ENCODE measurements at places on chromosomes 2 and 18.

- H3K27ac ChIP-seq: no peak overlapping the region
- peaks cover 69% of the 10 kb centered on the region for H3K4me1 ChIP-seq
- H3K36me3 ChIP-seq: no peaks in the 10 kb centered on the region
Observed at GRCh38 chr2:8581234-8581561, 100.7 kb upstream of the ID2 start.

DNA sequence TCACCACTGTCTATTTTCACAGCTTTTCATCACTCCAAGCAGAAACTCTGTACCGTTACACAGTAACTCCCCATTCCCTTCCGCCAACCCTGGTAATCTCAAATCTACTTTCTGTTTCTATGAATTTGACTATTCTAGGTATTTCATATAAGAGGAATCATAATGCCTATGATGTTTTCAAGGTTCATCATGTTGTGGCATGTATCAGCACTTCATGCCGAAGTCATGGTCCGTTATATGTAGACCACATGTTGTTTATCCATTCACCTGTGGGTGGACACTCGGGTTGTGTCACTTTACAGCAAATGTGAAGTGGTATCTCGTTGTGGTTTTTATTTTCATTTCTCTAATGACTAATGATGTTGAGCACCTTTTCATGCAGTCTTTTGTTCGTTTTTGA lies 21.6 kb downstream of the CPSF3 start:
- DNase-seq: no peak
- no peak overlapping the region for H3K27ac ChIP-seq
- no peaks in the 10 kb centered on the region for H3K4me1 ChIP-seq
- no peaks in the 10 kb centered on the region for H3K27me3 ChIP-seq
- peaks cover 71% of the 10 kb centered on the region for H3K36me3 ChIP-seq

DNA sequence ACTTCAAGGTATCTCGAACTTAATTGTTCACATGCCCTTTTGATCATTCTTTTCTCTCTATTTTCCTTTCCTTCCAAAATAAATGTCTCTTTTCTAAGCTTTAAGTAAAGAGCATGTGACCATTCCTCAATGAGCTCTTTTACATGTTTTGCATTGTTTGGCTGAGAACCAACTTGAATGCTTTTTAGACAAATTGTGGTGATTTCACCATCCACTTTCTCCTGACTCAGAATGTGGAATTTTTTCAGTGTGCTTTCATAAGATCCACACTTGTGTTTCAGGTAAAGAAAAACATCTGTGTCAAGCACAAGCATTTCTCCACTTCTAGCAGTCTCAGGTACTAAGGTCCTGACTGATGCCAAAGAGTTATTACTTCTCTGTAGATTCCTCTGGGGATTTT lies 10.7 kb downstream of the RBM43 start:
- H3K27ac ChIP-seq: no peak overlapping the region
- H3K4me3 ChIP-seq: no peak overlapping the region
- H3K27me3 ChIP-seq: no peaks in the 10 kb centered on the region
- H3K36me3 ChIP-seq: peaks cover 66% of the 10 kb centered on the region
- H3K4me1 ChIP-seq: no peaks in the 10 kb centered on the region

- DNase-seq: no peak
- H3K27ac ChIP-seq: no peak overlapping the region
- peaks cover 39% of the 10 kb centered on the region for H3K36me3 ChIP-seq
- H3K4me3 ChIP-seq: no peak overlapping the region
Observed at GRCh38 chr2:162293122-162293786, 25.2 kb downstream of the IFIH1 start.

DNA sequence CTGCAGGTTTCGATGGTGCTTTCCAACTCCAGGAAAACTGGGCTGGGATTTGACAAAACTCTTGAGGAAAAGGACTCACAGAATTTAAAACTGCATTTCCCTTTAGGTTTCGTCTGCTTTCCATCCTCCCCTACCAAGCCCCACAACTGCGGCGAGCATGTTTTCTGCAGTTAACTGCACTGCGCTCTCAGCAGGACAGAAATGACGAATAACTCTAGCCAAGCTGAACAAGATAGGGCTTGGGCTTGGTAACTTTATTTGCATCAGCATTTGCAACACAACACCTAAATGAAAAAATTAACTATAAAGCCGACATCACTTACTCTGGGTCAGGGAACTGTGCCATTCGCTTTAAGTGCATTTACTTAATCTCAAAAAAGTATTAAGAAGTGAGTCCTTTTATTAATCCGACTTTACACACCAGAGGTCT lies 669 bp upstream of the PIKFYVE start:
- peaks cover 55% of the 10 kb centered on the region for H3K4me1 ChIP-seq
- H3K27ac ChIP-seq: peak overlapping the region; percentile 95
- H3K27me3 ChIP-seq: no peaks in the 10 kb centered on the region
- DNase-seq: no peak
- H3K36me3 ChIP-seq: peaks cover 16% of the 10 kb centered on the region
- H3K4me3 ChIP-seq: peak overlapping the region; percentile 95
